ENCODE measurements at places on chromosomes 13 and 19.

- DNase-seq = no peak
These were observed 79.1 kb upstream of the ZNF835 start for GRCh38 chr19:56750658-56751057.

- DNase-seq = peak; percentile 65
These were observed at the start of gene AKT2 for GRCh38 chr19:40284501-40285352. AKT2 (minus strand) TSS chr19:40285345; CDS start chr19:40265267, 20,078 bp downstream.

DNA sequence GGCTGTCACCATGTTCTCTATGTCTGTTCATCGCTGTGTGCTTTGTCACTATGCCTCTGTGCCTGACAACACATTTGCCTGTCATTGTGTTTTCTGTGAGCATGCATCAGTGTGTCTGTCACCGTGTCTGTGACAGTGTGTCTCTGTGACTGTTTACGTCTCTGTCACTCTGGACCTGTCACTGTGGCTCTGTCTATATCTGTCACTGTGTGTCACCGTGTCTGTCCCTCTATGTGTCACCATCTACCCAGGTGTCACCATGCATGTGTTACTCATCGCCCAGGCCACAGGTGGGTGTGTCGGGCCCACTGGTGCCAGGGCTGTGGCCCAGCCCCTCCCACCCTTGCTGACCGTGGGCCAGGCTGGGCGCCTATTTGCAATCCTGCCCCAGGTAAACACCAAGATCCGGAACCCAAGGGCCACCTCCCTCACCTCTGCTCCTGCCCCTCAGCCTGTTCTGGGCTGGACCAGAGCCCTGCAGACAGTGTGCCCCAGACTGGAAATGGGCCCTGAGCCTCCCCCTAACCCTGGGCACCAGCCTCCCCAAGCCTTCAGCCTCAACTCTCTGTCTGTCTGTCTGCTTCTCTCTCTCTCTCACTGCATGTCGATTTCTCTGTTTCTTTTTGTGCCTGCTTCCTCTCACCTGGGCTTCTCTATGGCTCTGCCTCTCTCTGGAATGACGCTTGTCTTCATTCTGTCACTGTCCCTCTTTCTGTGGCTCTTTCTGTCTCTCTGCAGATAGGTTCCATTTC lies 7.7 kb downstream of the IRF2BP1 start:
- no peak for DNase-seq

DNA sequence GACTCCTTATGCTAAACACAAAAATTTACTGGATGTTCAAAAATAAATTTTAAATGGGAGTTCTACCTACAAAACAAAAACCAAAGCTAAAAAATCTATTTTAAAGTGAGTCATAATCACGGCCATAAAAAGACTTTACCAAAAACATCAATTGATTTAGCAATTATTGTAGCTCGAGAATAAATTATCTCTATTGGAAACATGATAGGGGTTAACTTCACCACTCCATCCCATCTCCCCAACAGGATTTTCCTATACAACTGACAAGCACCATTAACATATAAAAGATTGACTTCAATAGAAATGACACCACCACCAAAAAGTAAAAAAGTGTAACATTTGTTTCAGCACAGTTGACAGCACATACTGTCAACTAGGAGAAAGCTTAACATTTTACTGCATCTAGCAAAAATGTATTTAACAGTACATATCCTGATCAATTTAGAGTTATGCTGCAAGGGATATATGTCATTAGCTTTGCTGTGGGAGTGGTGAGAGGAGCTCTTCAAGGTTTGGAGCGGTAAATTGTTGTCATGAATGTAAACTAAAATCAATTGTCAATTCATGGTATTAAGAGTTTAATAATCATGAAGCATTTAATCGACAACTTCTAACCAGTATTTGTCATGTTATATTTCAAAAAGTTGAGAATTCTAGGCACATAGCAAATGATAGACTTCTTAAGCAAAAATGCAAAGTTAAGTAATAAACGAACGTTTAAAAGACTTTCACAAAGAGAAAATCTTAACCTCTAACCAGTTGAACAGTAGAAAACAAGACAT lies 3.8 kb downstream of the UBL3 start:
- DNase-seq = no peak

GRCh38 chr13:91331047-91331915 lies 16.2 kb upstream of the MIR17HG start:
- DNase-seq = no peak

- DNase-seq = peak; percentile 23
These were observed 513 bp downstream of the MIER2 start for GRCh38 chr19:343941-344624.

GRCh38 chr19:3108775-3109174 lies 14.6 kb downstream of the GNA11 start:
- peak; percentile 66 for DNase-seq

GRCh38 chr13:32309312-32310133 lies 5.6 kb downstream of the ZAR1L start:
- DNase-seq = peak; percentile 35

- DNase-seq = no peak
These were observed 2.6 kb downstream of the CIRBP start for GRCh38 chr19:1271528-1272422.

- DNase-seq = no peak
These were observed 6.9 kb downstream of the DCLK1 start for GRCh38 chr13:36124236-36124822.

- peak; percentile 19 for DNase-seq
These were observed at the start of gene ENOX1 for GRCh38 chr13:43786766-43787517. ENOX1 (minus strand) TSS chr13:43786972.

GRCh38 chr19:7914598-7915045 lies at the start of gene TGFBR3L:
TGFBR3L (plus strand) TSS chr19:7914830.
- DNase-seq = no peak

GRCh38 chr13:66407128-66407527 lies 823.0 kb downstream of the PCDH9 start:
- DNase-seq = no peak
